Vein endothelial cell (primary cell): ENCODE measurements at places on chromosomes 13 and 19. TPM values are rescaled to one million over a fixed set of nuclear protein-coding genes. Genes with fewer than 3 reads are reported as not detected.

ZIC5 gene
- under 0.01 TPM in 1 of 2 replicates, not detected in the other for total RNA-seq

SH2D3A gene
- total RNA-seq = 0.29 and 2.9 TPM in 2 replicates

FGF21 gene
- total RNA-seq = not detected in 2 replicates

TMEM238 gene
- total RNA-seq = 0.33 TPM in 1 of 2 replicates, not detected in the other

CCDC8 gene
- total RNA-seq = under 0.01 and 0.29 TPM in 2 replicates

DCLK1 gene
- 5.6 and 6.7 TPM in 2 replicates for total RNA-seq

ZNF304 gene
- 8.5 and 9.0 TPM in 2 replicates for total RNA-seq

ZNF560 gene
- total RNA-seq = under 0.01 and 0.19 TPM in 2 replicates

RNF113B gene
- total RNA-seq = not detected in 2 replicates

C19orf47 gene
- total RNA-seq = 7.3 and 7.8 TPM in 2 replicates

MAP4K1 gene
- total RNA-seq = 0.19 and 0.33 TPM in 2 replicates

LRCH1 gene
- total RNA-seq = 17.0 and 23.8 TPM in 2 replicates

ZNF723 gene
- total RNA-seq = not detected in 2 replicates

ECSIT gene
- total RNA-seq = 24.6 and 35.6 TPM in 2 replicates

MBD3L4 gene
- not detected in 2 replicates for total RNA-seq

ELSPBP1 gene
- not detected in 2 replicates for total RNA-seq

TJP3 gene
- total RNA-seq = not detected in 2 replicates

FOXA3 gene
- total RNA-seq = under 0.01 TPM in 1 of 2 replicates, not detected in the other

LILRB1 gene
- not detected in 2 replicates for total RNA-seq

ZSWIM9 gene
- 1.9 and 3.3 TPM in 2 replicates for total RNA-seq

ATP4B gene
- total RNA-seq = under 0.01 TPM in 1 of 2 replicates, not detected in the other

TMEM150B gene
- total RNA-seq = not detected in 2 replicates

FAAP24 gene
- 2.6 and 3.3 TPM in 2 replicates for total RNA-seq

FFAR3 gene
- not detected in 2 replicates for total RNA-seq

WDR87 gene
- not detected in 2 replicates for total RNA-seq

ERICH6B gene
- total RNA-seq = not detected in 2 replicates

RPS15 gene
- 657 and 725 TPM in 2 replicates for total RNA-seq

CGB5 gene
- total RNA-seq = not detected in 2 replicates

SPACA4 gene
- total RNA-seq = not detected in 2 replicates

CD209 gene
- total RNA-seq = not detected in 2 replicates

RXFP2 gene
- total RNA-seq = not detected in 2 replicates

IRGC gene
- not detected in 2 replicates for total RNA-seq

PTOV1 gene
- total RNA-seq = 43.8 and 78.1 TPM in 2 replicates
